ENCODE measurements at places on chromosomes 12 and 14. TPM values are rescaled to one million over a fixed set of nuclear protein-coding genes. Genes with fewer than 3 reads are reported as not detected.

CKAP4 gene
- 113 TPM for polyA plus RNA-seq

LPAR5 gene
- 0.03 TPM for polyA plus RNA-seq

ACTN1 gene
- polyA plus RNA-seq = 266 TPM

FAM181A gene
- not detected for polyA plus RNA-seq

CDCA3 gene
- 34.0 TPM for polyA plus RNA-seq

FAM222A gene
- 4.2 TPM for polyA plus RNA-seq

TAS2R13 gene
- polyA plus RNA-seq = 0.03 TPM

CISTR gene
- polyA plus RNA-seq = not detected

GRCh38 chr14:58776516-58776915 lies 138.8 kb downstream of the DACT1 start:
- H3K27ac ChIP-seq = no peak overlapping the region
- no peaks in the 10 kb centered on the region for H3K4me1 ChIP-seq
- no peaks in the 10 kb centered on the region for H3K27me3 ChIP-seq
- no peak overlapping the region for H3K4me3 ChIP-seq

- no peaks in the 10 kb centered on the region for H3K27me3 ChIP-seq
- no peaks in the 10 kb centered on the region for H3K4me1 ChIP-seq
- no peak for DNase-seq
- H3K36me3 ChIP-seq = no peaks in the 10 kb centered on the region
- no peak overlapping the region for H3K27ac ChIP-seq
These were observed 155.2 kb upstream of the E2F7 start for GRCh38 chr12:77220586-77220985.

DNA sequence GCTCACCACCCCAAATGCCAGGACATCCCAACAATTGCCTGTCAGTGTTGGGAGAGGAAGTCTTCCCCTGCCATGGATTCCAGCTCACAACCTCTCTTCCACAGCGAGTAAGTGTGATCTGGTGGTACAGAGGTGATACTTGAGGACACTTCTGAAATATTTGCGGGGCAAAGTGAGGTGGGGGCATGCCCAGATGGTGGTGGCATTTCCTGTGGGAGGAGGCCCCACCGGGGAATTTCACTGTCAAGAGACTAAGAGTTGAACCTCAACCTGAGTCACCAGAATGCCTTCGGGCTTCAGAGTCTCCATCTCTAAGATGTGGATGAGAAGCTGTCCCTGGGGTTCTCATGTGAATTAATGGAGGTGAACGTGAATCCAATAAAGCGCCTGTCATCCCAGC lies 122.3 kb upstream of the RFLNA start:
- no peaks in the 10 kb centered on the region for H3K36me3 ChIP-seq
- H3K27ac ChIP-seq = no peak overlapping the region
- no peak overlapping the region for H3K4me3 ChIP-seq
- no peaks in the 10 kb centered on the region for H3K4me1 ChIP-seq
- H3K27me3 ChIP-seq = no peaks in the 10 kb centered on the region
- DNase-seq = no peak

DNA sequence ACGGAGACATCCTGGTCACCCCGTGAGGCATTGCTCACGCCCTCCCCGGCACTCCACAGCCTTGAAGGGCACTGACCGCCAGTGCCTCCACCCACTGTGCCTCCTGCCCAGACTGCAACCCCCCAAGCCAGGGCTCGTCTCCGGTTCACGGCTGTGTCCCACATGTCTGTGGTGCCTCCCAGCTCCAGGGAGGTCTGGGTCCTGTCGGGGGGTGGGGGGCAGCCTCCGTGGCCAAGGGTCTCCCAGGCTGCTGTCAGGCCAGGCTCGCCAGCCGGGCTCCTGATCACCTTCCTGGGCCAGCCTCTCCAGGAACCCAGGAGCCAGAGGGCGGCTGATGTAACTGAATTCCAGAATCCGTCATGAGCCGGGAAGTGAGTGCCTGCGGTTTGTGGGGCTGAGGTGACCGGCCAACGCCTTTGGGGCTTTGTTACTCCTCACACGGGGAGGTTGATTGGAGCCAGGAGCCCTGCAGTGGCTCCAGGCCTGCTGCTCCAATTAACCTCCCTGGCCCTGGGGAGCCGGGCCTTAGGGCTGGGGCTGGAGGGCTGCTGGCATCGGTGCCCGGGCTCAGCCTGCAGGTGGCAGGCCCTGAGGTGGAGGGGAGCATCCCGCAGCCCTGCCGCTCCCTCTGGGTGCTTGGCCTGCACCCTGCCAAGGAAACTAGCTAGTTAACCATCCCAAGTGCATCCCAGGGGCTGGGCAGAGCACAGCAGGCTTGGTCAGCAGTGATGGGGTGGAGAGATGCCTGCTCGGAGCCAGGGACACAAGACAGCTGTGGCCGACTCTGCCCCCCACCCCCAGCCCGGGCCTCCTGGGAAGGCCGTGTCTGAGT lies 36.4 kb upstream of the FBRSL1 start:
- DNase-seq = no peak
- H3K4me3 ChIP-seq = no peak overlapping the region
- no peaks in the 10 kb centered on the region for H3K36me3 ChIP-seq
- H3K4me1 ChIP-seq = no peaks in the 10 kb centered on the region
- H3K27ac ChIP-seq = no peak overlapping the region

GRCh38 chr12:21234395-21234794 lies 100.3 kb downstream of the SLCO1A2 start:
- H3K27ac ChIP-seq = no peak overlapping the region
- no peak overlapping the region for H3K4me3 ChIP-seq
- DNase-seq = no peak
- no peaks in the 10 kb centered on the region for H3K27me3 ChIP-seq
- no peaks in the 10 kb centered on the region for H3K36me3 ChIP-seq
- H3K4me1 ChIP-seq = no peaks in the 10 kb centered on the region

- peaks cover 15% of the 10 kb centered on the region for H3K27me3 ChIP-seq
- H3K4me3 ChIP-seq = no peak overlapping the region
- H3K4me1 ChIP-seq = no peaks in the 10 kb centered on the region
- H3K27ac ChIP-seq = no peak overlapping the region
- no peak for DNase-seq
These were observed 39.2 kb upstream of the MAX start for GRCh38 chr14:65141523-65141922.

- no peak overlapping the region for H3K27ac ChIP-seq
- no peaks in the 10 kb centered on the region for H3K36me3 ChIP-seq
- H3K4me3 ChIP-seq = no peak overlapping the region
- no peaks in the 10 kb centered on the region for H3K27me3 ChIP-seq
- no peak for DNase-seq
These were observed 88.7 kb downstream of the TMTC1 start for GRCh38 chr12:29695026-29695425.

DNA sequence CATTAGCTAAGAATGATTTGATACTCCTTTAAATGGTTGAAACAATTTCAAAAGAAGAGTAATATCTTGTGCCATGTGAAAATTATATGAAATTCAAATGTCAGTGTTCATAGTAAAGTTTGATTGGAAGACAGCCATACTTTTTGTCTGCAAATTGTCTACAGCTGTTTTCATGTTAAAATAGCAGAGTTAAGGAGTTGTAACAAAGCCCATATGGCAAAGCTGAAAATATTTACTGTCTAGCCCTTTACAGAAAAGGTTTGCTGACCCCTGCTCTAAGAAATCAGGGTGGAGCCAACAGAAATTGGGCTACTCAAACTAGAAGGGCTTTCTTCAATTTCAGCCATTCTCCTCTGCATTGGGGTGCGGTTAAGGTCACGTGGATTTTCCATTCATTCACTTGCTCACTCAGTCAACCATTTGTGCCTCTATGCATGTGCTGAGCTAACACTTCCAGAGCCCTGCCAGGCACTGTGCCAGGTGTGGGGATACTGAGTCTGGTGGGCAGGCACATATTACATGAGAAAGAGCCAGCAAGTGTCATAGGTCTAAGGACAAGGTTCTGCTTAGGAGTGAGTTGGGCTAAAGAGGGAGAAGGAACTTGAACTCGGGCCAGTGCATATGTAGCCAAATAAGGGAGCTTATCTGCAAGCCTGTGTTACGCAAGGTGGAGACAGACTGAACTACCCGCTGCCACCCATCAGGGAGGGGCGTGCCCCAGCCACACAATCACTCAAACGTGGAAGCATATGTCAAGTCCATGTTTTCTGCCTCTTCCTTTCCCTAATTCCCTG lies 139.8 kb upstream of the NOS1 start:
- H3K27ac ChIP-seq = no peak overlapping the region
- H3K36me3 ChIP-seq = no peaks in the 10 kb centered on the region
- H3K4me1 ChIP-seq = no peaks in the 10 kb centered on the region

- no peak overlapping the region for H3K4me3 ChIP-seq
- no peak for DNase-seq
- H3K36me3 ChIP-seq = peaks cover 46% of the 10 kb centered on the region
- no peaks in the 10 kb centered on the region for H3K27me3 ChIP-seq
These were observed 15.1 kb downstream of the GTF2A1 start for GRCh38 chr14:81205639-81206038.

DNA sequence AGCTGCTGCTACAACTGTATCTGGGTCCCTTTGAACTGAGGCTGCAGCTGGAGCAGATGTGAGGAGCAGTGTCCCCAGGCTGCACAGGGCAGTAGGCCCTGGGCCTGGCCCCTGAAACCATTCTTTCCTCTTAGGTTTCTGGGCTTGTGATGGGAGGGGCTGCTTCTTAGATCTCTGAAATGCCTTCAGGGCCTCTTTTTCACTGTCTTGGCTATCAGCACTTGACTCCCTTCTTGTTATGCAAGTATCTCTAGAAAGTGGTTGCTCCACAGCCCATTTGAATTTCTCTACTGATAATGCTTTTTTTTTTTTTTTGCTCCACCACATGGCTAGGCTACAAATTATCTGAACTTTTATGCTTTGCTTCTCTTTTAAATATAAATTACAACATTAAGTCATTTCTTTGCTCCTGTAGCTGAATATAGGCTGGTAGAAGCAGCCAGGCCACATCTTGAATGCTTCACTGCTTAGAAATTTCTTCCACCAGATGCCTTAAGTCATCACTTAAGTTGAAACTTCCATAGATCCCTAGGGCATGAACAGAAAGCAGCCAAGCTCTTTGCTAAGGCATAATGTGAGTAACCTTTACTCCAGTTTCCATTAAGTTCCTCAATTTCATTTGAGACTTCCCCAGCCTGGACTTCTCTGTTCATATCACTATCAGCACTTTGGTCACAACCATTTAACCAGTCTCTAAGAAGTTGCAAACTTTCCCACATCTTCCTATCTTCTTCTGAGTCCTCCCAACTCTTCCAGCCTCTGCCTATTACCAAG lies 41.1 kb downstream of the ACSM4 start:
- no peak overlapping the region for H3K4me3 ChIP-seq
- H3K36me3 ChIP-seq = no peaks in the 10 kb centered on the region
- no peak overlapping the region for H3K27ac ChIP-seq
- no peak for DNase-seq
- no peaks in the 10 kb centered on the region for H3K4me1 ChIP-seq
- no peaks in the 10 kb centered on the region for H3K27me3 ChIP-seq

DNA sequence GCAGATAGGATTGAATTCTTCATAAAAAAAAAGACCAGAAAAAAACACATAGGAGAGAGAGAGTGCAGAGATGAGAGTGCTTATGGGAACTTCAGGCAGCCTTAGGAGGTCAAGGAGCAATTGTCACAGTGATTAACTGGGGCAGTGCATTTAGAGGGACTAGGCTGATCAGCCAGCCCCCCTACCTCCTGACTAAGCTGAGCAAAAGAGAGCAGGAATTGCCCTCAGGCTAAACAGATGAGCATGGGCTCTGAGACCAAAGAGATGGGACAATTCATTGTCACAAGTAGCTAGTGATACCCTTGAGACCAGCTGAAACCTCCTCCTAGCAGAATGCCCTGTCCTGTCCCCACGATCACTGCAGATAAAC lies 124.0 kb downstream of the BTG1 start:
- H3K36me3 ChIP-seq = no peaks in the 10 kb centered on the region
- H3K27ac ChIP-seq = no peak overlapping the region
- H3K4me1 ChIP-seq = peaks cover 7% of the 10 kb centered on the region
- H3K27me3 ChIP-seq = no peaks in the 10 kb centered on the region
- peak; percentile 53 for DNase-seq
- H3K4me3 ChIP-seq = no peak overlapping the region

DNA sequence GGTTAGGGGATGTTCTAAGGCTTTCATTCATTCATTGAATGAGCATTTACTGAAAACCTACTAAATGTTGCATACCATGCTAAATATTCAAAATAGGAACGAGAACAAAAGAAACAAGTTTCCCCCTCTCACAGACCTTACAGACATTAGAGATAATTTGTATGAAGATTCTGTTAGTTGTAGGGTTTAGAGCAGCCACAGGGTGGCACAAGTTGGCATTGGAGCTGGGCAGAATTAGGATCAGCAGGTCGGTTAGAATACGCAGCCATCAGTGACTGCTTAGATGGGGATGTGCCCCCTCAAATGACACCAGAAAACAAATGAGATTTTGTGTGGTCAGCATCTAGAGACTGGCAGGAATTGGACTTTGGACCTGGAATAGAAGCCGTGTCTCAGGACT lies 166.3 kb upstream of the DAAM1 start:
- no peak overlapping the region for H3K4me3 ChIP-seq
- H3K27ac ChIP-seq = no peak overlapping the region
- DNase-seq = no peak

DNA sequence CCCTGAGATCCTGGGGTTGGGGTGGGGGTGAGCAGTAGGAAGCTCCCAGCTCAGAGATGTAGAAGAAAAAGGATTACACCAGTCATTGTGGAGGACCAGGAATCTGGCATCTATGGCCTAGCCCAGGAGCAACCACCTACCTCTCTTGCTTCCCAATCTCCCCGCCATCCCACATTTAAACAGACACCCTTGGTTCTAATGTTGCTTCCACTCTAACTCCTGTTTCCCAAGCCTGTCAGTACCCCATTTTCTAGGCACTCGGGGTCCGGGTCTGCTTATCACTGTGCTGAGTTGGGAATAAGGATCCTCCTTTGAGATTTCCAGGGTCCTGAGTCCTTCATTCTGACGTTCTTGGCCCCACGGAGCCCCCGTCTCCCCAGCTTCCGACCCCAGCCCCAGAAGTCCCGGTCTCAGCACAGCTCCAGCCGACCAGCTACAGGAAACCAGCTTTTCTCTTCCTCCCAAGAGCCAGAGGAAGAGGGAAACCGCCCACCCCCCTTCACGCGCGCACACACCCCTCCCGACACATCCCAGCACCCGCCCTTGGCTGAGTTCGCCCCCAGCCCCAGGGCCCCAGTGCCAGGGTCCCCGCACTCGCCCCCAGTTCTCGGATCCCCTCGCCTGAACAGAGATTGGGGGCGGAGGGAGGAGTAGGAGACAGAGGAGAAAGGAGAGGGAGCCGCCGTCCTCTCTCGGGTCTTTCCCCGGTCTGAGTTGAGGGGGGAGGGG lies 1.2 kb downstream of the ITGA5 start:
- H3K27ac ChIP-seq = peak overlapping the region; percentile 50
- H3K36me3 ChIP-seq = no peaks in the 10 kb centered on the region
- peak; percentile 47 for DNase-seq
- H3K4me3 ChIP-seq = peak overlapping the region; percentile 59

DNA sequence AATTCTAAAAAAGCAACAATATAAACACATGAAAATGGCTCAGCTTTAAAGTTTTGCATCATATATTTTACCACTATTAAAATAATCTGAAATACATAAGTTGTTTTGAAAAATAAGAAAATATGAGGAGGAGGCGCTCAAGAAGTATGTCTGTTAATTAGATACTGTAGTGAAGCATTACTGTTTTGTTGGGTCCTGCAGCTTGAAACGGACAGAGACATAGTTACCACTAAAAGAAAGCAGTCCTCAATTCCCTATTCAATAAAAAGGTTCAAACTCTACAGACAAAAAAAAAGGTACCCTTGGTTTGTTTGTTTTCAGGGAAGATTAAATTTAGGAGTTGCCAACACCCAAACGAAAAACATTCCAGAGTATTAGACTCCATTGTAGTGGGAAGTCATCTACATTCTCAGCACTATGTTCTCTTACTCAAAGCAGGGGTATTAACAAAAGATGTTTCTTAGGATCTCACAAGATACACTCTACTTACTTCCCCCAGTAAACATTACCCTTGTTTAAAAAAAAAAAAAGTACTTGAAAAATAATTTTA lies 3.0 kb downstream of the PAWR start:
- peaks cover 4% of the 10 kb centered on the region for H3K4me1 ChIP-seq
- no peaks in the 10 kb centered on the region for H3K36me3 ChIP-seq
- H3K27ac ChIP-seq = no peak overlapping the region
- H3K4me3 ChIP-seq = peak overlapping the region; percentile 71

Measured in SK-N-SH (cell line).